ENCODE measurements at places on chromosomes 4 and X. TPM values are rescaled to one million over a fixed set of nuclear protein-coding genes. Genes with fewer than 3 reads are reported as not detected.

The SEL1L3 gene
- 5.0 TPM for total RNA-seq

The CFI gene
- total RNA-seq, result 426 TPM

DNA sequence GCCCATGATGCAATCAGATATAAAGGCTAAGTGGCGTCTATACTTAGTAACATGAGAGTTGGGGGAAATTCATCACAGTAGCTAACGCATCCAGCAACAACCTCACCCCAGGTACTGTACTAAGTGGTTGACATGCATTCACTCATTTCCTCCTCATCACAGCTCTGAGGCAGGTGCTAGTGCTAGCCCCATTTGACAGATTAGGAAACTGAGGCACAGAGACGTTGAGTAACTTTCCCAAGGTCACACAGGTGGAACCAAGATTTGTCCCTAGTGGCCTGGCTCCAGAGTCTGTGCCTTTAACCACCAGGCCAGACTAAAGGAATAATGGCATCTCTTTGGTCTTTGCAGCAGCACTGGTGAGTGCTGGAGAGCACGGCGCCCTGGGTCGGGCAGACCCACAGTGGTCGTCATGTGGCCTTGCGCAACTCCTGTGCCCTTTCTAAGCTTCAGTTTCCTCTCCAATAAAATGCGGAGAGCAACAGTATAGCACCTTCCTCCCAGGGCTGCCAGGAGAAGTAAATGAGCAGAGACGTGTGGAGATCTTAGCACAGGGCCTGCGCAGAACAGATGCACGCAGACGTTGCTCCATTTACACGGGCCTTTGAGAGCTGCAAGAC lies 186.4 kb downstream of the BCOR start:
- no peak for DNase-seq

GRCh38 chr4:7034262-7035081 lies 8.7 kb upstream of the TADA2B start:
- DNase-seq, result peak; percentile 82

- no peak for DNase-seq
Observed at GRCh38 chrX:119655125-119655524, 37.8 kb downstream of the SEPTIN6 start.

DNA sequence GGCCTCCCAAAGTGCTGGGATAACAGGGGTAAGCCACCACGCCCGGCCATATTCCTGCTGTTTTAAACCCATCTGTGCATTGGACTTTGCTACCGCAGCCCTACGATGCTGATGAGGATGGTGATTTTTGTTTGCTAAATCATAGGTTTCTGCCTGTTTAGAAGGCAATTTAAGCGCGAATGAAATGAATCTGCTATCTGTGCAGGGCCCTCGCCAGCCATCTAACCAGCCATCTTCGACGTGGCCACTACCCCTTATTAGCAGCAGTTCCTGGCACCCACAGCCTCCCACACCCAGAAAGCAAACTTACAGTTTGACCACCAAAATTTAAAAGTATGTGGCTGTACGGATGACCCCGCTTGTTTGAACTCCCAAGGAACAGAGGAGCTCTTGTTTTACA lies 178.5 kb downstream of the SHOX start:
- no peak for DNase-seq

All from left lobe of liver (tissue), 2 donors.